ENCODE measurements at places on chromosomes 12 and 14.

DNA sequence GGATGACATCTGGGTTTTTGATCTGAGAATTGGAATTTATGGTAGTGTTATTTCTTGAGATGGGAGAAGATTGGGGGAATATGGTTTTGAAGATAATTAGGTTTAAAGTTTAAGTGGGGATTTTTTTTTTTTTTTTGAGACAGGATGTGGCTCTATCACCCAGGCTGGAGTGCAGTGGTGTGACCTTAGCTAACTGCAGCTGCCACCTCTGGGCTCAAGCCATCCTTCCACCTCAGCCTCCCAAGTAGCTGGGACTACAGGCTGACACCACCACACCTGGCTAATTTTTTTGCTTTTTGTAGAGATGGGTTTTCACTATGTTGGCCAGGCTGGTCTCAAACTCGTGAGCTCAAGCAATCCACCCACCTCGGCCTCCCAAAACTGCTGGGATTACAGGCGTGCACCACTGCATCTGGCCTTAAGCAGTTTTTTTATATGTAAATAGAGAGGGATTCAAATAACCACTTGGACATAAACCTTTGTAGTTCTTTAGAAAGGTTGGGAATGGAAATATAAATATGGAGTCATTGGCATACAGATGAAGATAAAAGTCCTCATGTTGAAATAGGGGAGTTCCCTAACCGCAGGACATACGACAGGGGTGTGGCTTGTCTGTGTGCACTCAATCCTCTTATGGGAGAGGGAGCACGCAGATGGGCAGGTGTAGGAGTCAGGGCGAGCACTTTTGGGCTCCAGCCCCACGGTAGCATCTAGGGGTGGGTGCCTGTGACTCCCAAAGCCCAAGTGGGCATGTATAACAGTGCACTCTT lies 4.7 kb downstream of the LIN52 start:
- DNase-seq: no peak

DNA sequence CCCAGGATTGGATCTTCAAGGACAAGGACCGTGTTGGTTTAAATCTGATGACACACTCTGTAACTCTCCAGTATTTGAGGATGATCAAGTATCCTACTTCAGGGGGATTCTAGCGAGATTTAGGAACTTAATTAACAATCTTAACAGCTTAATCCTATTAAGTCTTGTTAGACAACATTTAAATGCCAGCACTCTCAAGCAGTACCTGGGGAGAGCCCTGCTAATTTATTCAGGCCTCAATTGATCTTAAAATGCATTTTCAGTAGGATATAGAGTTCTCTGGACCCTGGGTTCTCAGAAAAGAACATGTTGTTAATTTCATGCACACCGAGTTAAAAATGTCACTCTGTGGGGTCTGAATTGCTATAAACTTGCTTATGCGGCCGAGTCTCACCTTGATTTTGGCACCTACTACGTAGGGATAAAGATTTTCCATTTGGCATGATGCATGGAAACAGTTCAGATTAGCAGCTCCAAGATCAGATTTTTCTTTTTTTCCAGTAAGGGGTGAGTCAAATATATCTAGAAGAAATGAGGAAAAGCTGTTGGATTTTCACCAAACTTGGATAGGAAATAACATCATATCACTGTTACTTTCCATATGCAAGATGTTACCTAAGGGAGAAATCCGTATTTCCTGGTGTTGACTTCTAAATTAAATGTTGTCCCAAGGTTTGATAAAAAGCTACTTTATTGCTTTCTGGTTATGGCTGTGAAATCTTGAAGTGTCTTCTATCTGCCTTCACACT lies 76.1 kb downstream of the SLC24A4 start:
- no peak for DNase-seq

- no peak for DNase-seq
Measured at GRCh38 chr12:58104351-58104755, 163.0 kb downstream of the ATP23 start.

DNA sequence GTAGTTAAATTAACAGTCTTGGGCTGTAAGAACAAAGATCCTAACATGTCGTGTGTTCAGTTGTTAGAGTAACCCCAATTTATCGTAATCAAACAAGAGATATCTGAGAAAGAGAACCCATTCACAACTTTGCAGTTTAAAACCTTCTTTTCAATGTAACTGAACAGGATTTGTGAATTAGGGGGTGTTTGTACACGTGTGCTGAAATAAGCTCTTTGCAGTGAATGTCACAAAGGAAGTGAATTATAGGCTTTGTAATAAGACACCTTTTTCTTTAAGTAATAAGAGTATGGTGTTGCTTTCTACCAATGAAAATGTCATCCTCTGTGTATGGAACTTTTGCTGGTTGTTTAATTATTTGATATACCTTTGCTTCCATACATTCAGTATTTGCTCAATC lies 114.0 kb downstream of the ALX1 start:
- no peak for DNase-seq

GRCh38 chr14:62118871-62119270 lies 356.7 kb downstream of the SNAPC1 start:
- DNase-seq: no peak

DNA sequence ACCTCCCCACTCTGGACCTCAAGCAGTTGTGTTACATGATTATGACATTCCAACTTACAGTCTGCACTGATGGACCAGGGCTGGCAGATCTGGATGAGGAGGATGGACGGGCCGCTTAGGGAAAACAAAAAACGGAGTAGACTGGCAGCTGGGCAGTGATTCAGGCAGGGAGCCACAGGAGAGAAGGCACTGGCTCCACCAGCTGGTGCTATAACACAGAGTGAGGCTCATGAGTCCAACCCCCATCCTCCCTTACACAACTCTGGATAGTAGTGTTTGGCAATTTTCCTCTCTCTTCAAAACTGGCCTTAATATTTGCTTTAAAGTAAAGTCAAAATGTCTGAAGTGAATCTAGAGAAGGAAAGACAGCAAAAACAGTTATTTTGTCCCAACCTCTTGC lies 9.7 kb upstream of the RIC8B start:
- DNase-seq: no peak

GRCh38 chr12:55829967-55830600 lies 697 bp upstream of the DNAJC14 start:
- no peak for DNase-seq

DNA sequence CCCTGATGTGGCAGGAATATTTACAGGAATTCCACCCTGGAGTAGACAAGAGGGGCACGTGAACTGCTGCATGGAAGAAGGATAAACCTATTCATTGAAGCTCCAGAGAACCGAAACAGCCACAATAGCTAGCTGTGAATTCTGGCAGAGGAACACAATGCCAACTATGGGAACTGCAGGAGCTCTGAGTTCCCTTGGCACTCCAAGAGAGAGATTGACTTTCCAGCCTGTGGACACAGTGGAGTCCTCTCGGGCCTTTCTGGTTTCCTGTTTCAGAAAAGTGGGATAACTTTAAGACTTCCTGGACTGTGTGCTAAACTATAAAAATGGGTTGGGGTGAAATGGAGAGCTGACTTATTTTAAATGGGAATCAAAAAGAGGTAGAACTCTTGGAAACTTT lies 11.9 kb downstream of the CACNA2D4 start:
- no peak for DNase-seq

GRCh38 chr12:119809023-119809422 lies 68.1 kb downstream of the CIT start:
- no peak for DNase-seq

GRCh38 chr14:91875525-91876286 lies 8.4 kb upstream of the TC2N start:
- DNase-seq: no peak

GRCh38 chr12:19525274-19525673 lies 86.0 kb downstream of the AEBP2 start:
- no peak for DNase-seq
